ENCODE measurements at places on chromosomes 4 and X. TPM values are rescaled to one million over a fixed set of nuclear protein-coding genes. Genes with fewer than 3 reads are reported as not detected.

GRCh38 chrX:10932842-10933440, 178.2 kb upstream of the HCCS start:
- no peak for DNase-seq

DNA sequence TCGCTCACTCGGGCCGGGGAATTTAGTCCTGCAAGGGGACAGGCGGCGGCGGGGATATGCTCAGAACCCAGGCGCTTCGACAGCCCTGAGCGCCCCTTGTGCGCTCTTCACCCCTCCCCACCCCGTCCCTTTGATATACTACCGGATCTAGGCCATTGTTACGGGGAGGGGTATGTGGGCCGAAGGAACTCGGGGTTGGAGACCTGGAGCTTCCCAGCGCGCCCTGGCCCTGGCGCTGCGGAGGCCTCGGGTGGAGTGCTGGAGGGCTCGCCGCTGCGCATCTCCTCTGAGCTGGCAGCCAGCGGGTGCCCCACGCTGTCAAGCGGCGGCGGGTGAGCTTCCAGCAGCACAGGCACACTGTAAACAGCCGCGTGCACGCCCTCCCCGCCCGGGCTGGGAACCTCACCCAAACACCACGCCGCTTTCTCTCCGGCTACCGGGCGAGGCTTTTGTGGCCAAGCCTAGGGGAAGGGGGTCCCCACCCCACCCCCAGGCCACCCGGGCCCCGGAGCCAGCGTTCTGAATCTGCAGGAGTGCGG, 54.5 kb upstream of the BCOR start:
- DNase-seq, result peak; percentile 51

DNA sequence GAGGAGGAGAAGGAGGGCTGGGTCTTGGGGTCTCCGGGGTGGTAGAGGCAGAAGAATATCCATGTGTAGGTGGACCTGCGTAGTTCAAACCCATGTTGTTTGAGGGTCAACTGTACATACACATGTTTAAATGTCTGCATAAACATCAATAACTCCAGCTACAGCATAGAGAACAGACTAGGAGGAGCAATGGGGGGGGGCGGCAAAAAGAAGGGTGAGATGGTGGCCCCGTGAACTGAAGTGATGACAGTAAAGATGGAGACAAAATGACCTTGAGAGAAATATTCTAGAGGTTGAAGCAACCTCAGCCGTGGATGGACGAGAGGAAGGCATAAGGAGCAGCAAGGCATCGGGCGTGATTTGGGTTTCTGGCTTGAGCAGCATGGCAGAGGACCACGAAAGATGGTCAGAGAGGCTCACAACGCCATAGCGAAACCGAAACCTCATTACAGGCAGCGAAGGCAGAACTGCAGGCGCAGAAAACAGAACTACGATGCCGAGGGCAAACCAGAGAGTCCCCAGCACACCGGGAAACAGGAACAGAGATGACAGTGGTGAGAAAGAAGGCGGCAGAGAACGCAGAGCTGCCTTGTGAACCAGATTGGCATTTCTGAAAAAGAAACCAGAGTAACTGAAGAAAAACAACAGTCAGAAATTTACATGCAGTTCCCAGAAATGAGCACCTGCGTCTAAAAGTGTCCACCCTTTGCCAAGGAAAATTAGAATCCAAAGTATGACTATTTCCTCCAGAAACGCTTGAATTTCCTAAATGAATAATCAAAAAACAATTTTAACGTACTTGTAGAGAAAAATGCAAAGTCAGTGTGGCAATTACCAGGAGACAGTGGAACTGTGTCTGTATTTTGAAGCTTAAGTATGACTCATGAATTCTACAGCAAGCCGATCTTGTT, 50.3 kb upstream of the ENPP6 start:
- DNase-seq, result peak; percentile 92

Gene NAA10
- total RNA-seq, result 87.3 TPM
